Bronchus fibroblast of lung (primary cell): ENCODE measurements at places on chromosomes 6 and 20. TPM values are rescaled to one million over a fixed set of nuclear protein-coding genes. Genes with fewer than 3 reads are reported as not detected.

TBX18 gene
- total RNA-seq, result 9.4 and 10.7 TPM in 2 replicates

PHIP gene
- total RNA-seq, result 6.8 and 10.1 TPM in 2 replicates

B3GAT2 gene
- under 0.01 TPM in 1 of 2 replicates, not detected in the other for total RNA-seq

ISM1 gene
- under 0.01 and 0.15 TPM in 2 replicates for total RNA-seq

ESR1 gene
- under 0.01 TPM in 2 replicates for total RNA-seq
